Hepatic stellate cell (primary cell): ENCODE measurements at places on chromosomes 11 and 22.

- peak; percentile 19 for DNase-seq
Observed at GRCh38 chr11:116990061-116990473, 108.2 kb downstream of the SIK3 start.

GRCh38 chr22:24153959-24154358 lies 27.3 kb upstream of the SUSD2 start:
- DNase-seq, result no peak

- DNase-seq, result no peak
Observed at GRCh38 chr22:41834005-41834944, 1.4 kb downstream of the SREBF2 start.

DNA sequence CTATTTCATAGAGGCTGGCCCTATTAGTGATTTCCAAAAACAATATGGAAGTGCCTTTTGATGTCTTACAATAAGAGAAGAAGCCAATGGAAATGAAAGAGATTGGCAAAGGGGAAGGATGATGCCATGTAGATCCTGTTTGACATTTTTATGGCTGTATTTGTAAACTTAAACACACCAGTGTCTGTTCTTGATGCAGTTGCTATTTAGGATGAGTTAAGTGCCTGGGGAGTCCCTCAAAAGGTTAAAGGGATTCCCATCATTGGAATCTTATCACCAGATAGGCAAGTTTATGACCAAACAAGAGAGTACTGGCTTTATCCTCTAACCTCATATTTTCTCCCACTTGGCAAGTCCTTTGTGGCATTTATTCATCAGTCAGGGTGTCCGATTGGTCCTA lies 91.4 kb downstream of the CD44 start:
- no peak for DNase-seq

DNA sequence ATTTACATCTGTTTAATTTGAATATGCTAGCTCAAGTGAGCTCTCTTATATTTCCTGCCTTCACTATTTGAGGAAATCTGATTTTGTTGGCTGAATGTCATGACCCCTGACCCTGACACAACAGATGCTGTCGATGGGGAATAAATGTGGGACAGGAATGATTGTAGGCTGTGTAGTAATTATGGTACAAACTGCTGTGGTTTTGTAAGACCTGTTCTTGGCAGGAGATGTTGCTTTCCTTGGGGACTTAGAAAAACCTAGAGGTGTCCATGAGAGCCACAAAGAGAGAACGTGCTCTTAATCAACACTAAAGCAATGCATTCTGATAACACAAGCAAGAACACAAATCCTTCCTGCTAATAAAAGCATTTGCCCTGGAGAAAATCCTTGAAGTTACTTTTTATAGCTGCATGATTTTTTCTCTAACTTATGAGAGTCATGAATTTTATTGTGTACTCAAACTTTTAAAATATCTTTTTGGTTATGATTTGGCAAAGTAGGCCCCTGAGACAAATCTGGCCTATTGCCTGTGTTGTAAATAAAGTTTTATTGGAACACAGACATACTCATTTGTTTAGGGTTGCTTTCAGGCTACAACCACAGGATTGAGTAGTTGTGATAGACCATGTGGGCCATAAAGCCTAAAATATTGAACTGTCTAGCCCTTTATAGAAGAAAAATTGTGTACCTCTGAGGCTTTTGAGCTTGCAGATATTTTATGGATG lies 90.2 kb downstream of the DDX10 start:
- no peak for DNase-seq

GRCh38 chr11:2531277-2531986 lies 86.6 kb downstream of the KCNQ1 start:
- peak; percentile 88 for DNase-seq

GRCh38 chr11:32809313-32809712 lies 14.9 kb upstream of the CCDC73 start:
- DNase-seq, result peak; percentile 48
